Astrocyte (in vitro differentiated cells and primary cell): ENCODE measurements at places on chromosomes 1 and 21. TPM values are rescaled to one million over a fixed set of nuclear protein-coding genes. Genes with fewer than 3 reads are reported as not detected.

DNA sequence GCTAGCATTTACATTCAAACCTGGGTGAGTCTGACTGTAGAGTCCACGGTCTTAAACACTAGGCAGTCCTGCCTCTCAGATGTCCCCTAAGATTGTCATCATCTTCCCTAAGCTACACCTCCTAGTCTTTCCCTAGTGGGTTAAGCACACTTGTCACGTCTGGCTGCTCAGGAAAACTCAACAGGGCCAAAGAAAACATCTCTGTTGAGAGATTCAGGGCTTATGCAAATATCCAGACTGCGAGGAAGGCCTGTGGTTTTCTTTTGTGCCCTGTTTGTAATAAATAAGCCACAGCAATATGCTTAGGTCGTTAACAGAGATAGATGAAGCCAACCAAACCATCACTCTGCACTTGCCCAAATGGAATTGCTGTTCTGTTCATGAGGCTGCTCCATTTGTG lies 472.6 kb upstream of the DEPDC1 start:
- peak; percentile 60 for DNase-seq
- H3K27me3 ChIP-seq, result no peaks in the 10 kb centered on the region
- peaks cover 5% of the 10 kb centered on the region for H3K4me1 ChIP-seq
- no peaks in the 10 kb centered on the region for H3K36me3 ChIP-seq
- no peak overlapping the region for H3K4me3 ChIP-seq

- DNase-seq, result no peak
- H3K4me3 ChIP-seq, result peak overlapping the region; percentile 76
- H3K27me3 ChIP-seq, result no peaks in the 10 kb centered on the region
- peak overlapping the region; percentile 58 for H3K27ac ChIP-seq
These were observed 930 bp downstream of the ARHGEF10L start for GRCh38 chr1:17540255-17541001.

GRCh38 chr1:111506561-111506960 lies 3.1 kb upstream of the ADORA3 start:
- no peaks in the 10 kb centered on the region for H3K36me3 ChIP-seq
- H3K4me3 ChIP-seq, result no peak overlapping the region
- DNase-seq, result no peak
- peaks cover 11% of the 10 kb centered on the region for H3K4me1 ChIP-seq
- H3K27ac ChIP-seq, result no peak overlapping the region
- H3K27me3 ChIP-seq, result peaks cover 5% of the 10 kb centered on the region

Gene OR2L8
- not detected in 2 replicates for total RNA-seq

- H3K27me3 ChIP-seq, result no peaks in the 10 kb centered on the region
- peak overlapping the region; percentile 96 for H3K27ac ChIP-seq
- peak; percentile 82 for DNase-seq
- H3K36me3 ChIP-seq, result no peaks in the 10 kb centered on the region
- peaks cover 62% of the 10 kb centered on the region for H3K4me1 ChIP-seq
These were observed 14.9 kb upstream of the MACF1 start for GRCh38 chr1:39189592-39190041.

Gene RXFP4
- not detected in 2 replicates for total RNA-seq

Gene BRWD1
- 28.0 and 28.1 TPM in 2 replicates for total RNA-seq

DNA sequence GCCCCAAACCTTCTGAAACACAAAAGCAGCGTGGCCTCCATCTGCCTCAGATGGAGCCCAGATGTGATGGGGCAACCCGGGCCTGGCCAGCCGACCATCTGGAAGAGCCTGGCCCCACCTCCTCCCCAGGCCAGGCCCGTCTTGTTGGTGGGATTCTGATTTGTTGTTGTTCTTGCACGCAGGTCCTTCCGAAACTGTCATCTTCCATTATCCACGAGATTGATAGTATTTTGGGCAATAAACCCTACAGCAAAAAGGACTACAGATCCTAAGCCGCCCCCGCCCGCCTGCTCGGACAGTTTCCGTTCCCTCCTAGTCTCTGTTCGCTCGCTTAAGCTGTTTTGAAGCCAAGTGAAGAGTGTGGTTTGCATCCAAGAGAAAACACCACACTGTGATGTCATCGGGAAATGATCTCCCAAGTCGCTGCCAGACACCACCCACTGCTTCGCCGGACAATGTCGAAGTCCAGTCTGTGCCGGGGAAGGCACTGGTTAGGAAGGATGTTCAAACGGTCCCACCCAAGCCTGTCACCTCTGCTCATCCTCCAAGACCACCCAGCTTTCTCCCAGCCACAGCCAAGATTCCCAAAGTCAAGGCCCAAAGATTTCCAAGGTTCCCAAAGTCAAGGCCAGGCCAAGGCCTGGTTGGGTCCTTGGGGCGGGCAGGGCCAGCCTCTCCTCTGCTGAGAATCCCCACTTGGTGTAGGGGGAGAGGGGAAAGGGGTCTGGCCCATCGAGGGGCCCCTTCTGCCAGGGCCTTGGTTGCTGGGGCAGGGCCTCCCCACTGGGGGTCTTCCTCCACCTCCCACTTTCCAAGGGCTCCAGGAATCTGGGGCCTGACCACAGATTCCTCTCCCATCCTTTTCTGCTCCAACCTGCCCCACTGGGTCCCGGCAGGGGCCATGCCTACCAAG lies 52.9 kb downstream of the KCNAB2 start:
- no peaks in the 10 kb centered on the region for H3K4me1 ChIP-seq
- no peaks in the 10 kb centered on the region for H3K27me3 ChIP-seq
- no peaks in the 10 kb centered on the region for H3K36me3 ChIP-seq
- no peak overlapping the region for H3K27ac ChIP-seq
- H3K4me3 ChIP-seq, result no peak overlapping the region

DNA sequence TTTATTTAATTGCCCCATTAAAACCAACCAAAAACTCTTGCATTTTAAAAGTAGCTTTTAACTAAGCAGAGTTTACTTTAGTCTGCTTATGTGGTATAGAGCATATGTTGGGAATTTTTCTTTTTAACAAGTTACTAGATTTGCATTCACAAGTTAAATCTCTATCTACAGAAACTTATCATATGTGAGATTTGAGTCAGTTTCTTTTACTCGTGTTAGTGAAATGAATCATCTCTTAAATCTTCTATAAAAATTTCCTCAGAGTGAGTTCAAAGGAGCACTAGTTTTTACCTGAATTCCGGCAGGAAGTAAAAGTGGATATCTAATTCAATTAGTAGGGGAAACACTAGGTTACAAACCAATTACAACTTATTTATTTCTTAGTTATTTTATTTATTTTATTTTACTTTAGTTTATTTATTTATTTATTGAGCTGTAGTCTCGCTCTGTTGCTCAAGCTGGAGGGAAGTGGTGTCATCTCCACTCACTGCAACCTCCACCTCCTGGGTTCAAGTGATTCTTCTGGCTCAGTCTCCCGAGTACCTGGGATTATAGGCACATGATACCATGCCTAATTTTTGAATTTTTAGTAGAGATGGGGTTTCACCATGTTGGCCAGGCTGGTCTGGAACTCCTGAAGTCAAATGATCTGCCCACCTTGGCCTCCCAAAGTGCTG lies 1609.6 kb upstream of the B3GALT2 start:
- no peaks in the 10 kb centered on the region for H3K4me1 ChIP-seq
- no peaks in the 10 kb centered on the region for H3K36me3 ChIP-seq
- H3K27ac ChIP-seq, result no peak overlapping the region
- no peak for DNase-seq
- H3K4me3 ChIP-seq, result no peak overlapping the region

Gene KRTAP12-4
- total RNA-seq, result not detected in 2 replicates

Gene MTHFR
- 11.5 and 13.0 TPM in 2 replicates for total RNA-seq

Gene AVPR1B
- not detected in 2 replicates for total RNA-seq

DNA sequence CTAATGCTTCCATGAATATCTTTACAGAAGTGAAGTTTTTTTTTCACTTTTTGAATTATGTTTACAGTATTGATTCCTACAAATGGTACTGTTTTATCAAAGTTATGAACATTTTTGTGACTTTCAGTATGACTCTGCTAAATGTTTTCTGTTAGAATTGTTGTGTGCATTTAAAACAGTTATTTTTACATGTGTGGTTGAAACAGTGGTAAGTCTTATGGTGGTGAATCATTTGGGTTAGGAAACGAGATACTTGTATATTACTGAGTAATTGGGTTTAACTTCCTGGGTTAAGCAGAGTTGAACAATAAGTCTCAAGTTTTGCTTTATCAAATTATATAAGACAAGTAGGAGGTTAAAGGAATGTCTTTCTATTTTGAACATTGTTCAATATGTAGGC lies 66.8 kb downstream of the VPS13D start:
- H3K4me1 ChIP-seq, result peaks cover 13% of the 10 kb centered on the region
- no peak overlapping the region for H3K4me3 ChIP-seq
- peaks cover 14% of the 10 kb centered on the region for H3K36me3 ChIP-seq
- H3K27me3 ChIP-seq, result no peaks in the 10 kb centered on the region

DNA sequence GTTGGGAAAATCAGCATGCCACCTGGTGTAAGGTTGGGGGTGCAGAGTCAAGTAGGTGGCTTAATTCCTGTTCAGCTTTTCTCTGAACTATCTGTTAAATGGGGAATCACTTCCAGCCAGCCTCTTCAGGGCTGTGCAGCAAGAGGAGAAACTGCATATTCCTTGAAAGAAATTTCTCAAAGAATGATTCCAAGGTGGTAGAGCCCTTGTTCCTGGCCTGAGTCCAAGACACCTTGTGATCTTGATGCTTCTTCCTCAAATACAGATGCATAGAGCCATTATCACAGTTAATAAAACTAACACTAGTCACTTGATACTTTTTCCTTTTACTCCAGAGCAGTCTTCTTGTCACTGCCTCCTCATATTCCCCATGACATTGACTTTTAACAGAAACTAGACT lies 5.2 kb downstream of the TXLNA start:
- no peaks in the 10 kb centered on the region for H3K27me3 ChIP-seq
- peaks cover 19% of the 10 kb centered on the region for H3K4me1 ChIP-seq
- H3K4me3 ChIP-seq, result no peak overlapping the region
- peaks cover 46% of the 10 kb centered on the region for H3K36me3 ChIP-seq

DNA sequence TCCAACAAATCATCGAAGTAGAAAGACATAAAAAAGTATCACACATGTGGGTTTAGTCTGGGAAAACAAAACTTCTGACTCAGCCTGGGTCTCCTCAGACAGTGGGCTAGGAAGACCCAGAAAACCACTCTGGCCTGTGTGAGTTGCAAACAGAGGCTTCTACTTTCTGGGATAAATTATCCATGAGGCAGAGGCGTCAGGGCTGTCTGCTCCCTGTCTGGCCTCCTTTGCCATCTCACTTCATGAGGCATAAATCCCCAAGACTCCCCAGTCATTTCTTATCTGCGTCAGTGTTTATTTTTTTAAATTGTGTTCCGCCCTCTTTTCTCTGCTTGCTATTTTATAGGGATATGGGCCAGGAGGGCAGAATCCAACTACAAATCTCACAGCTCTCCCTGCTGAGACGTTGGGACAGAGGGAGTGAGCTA lies 80.6 kb upstream of the TRABD2B start:
- no peaks in the 10 kb centered on the region for H3K36me3 ChIP-seq
- H3K27me3 ChIP-seq, result peaks cover 3% of the 10 kb centered on the region
- DNase-seq, result no peak
- no peaks in the 10 kb centered on the region for H3K4me1 ChIP-seq
- H3K27ac ChIP-seq, result no peak overlapping the region
- no peak overlapping the region for H3K4me3 ChIP-seq

GRCh38 chr21:38777531-38777930 lies 28.2 kb upstream of the ETS2 start:
- H3K27ac ChIP-seq, result no peak overlapping the region
- no peaks in the 10 kb centered on the region for H3K36me3 ChIP-seq
- H3K4me1 ChIP-seq, result peaks cover 20% of the 10 kb centered on the region
- no peaks in the 10 kb centered on the region for H3K27me3 ChIP-seq

Gene FAM177B
- total RNA-seq, result not detected in 2 replicates

- DNase-seq, result no peak
- H3K4me1 ChIP-seq, result no peaks in the 10 kb centered on the region
- no peak overlapping the region for H3K27ac ChIP-seq
These were observed 218.8 kb upstream of the TMPRSS15 start for GRCh38 chr21:18622383-18622782.

- no peak overlapping the region for H3K27ac ChIP-seq
- peaks cover 8% of the 10 kb centered on the region for H3K27me3 ChIP-seq
- no peak overlapping the region for H3K4me3 ChIP-seq
- no peaks in the 10 kb centered on the region for H3K36me3 ChIP-seq
These were observed 344.3 kb downstream of the MATN1 start for GRCh38 chr1:30378991-30379581.

- H3K4me1 ChIP-seq, result peaks cover 11% of the 10 kb centered on the region
- no peaks in the 10 kb centered on the region for H3K36me3 ChIP-seq
- H3K27me3 ChIP-seq, result no peaks in the 10 kb centered on the region
- DNase-seq, result no peak
- H3K27ac ChIP-seq, result peak overlapping the region; percentile 97
These were observed 516 bp downstream of the RCOR3 start for GRCh38 chr1:211259638-211260126.

Gene FGGY
- total RNA-seq, result 6.8 and 8.3 TPM in 2 replicates

- no peak overlapping the region for H3K27ac ChIP-seq
- DNase-seq, result no peak
- no peak overlapping the region for H3K4me3 ChIP-seq
- no peaks in the 10 kb centered on the region for H3K4me1 ChIP-seq
- no peaks in the 10 kb centered on the region for H3K27me3 ChIP-seq
These were observed 21.7 kb upstream of the RGS16 start for GRCh38 chr1:182625719-182626504.

GRCh38 chr1:197284325-197284724 lies 16.3 kb downstream of the CRB1 start:
- H3K36me3 ChIP-seq, result no peaks in the 10 kb centered on the region
- H3K4me1 ChIP-seq, result no peaks in the 10 kb centered on the region
- no peak overlapping the region for H3K4me3 ChIP-seq
- DNase-seq, result no peak
- no peak overlapping the region for H3K27ac ChIP-seq

DNA sequence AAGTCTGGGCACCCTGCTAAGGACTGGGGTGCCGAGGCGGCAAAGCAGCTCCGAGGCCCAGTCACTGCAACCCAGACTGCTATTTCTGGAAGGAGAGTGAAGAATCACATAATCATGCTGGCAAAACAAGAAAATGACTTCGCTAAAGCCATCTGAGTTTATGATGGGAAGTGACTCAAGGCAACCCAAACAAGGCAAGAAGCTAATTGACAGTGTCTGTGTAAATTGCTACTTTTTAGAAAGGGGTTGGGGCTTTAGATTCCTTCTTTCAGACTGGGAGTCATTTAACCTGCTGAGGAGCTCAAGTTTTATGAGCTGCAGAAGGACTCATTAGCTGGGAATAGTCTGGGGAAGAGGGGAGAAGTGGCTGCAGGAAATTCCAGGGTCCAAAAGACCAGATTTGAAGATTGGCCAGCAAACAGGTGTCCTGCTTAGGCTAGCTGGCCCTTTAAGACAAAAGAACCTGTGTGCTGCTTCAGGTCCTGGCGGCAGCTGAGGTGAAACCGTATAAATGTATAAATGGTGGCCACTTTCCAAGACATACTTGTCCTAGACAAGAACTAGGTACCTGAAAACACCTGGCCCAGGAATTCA lies 28.1 kb downstream of the TSHB start:
- DNase-seq, result no peak
- no peaks in the 10 kb centered on the region for H3K36me3 ChIP-seq
- no peak overlapping the region for H3K27ac ChIP-seq
- no peaks in the 10 kb centered on the region for H3K27me3 ChIP-seq
- peaks cover 12% of the 10 kb centered on the region for H3K4me1 ChIP-seq

GRCh38 chr1:224528900-224529299 lies 87.2 kb upstream of the CNIH3 start:
- H3K4me1 ChIP-seq, result peaks cover 37% of the 10 kb centered on the region
- peak; percentile 89 for DNase-seq
- no peak overlapping the region for H3K4me3 ChIP-seq

- H3K36me3 ChIP-seq, result no peaks in the 10 kb centered on the region
- H3K27me3 ChIP-seq, result no peaks in the 10 kb centered on the region
- no peak for DNase-seq
- H3K4me3 ChIP-seq, result no peak overlapping the region
These were observed 125.9 kb upstream of the GALNT2 start for GRCh38 chr1:229941160-229941559.

GRCh38 chr1:74247881-74248528 lies 12.8 kb downstream of the TNNI3K start:
- no peak overlapping the region for H3K27ac ChIP-seq
- no peak for DNase-seq
- no peaks in the 10 kb centered on the region for H3K36me3 ChIP-seq
